Cortex of kidney (tissue), 1 donor: ENCODE measurements at places on chromosomes 1 and 21.

DNA sequence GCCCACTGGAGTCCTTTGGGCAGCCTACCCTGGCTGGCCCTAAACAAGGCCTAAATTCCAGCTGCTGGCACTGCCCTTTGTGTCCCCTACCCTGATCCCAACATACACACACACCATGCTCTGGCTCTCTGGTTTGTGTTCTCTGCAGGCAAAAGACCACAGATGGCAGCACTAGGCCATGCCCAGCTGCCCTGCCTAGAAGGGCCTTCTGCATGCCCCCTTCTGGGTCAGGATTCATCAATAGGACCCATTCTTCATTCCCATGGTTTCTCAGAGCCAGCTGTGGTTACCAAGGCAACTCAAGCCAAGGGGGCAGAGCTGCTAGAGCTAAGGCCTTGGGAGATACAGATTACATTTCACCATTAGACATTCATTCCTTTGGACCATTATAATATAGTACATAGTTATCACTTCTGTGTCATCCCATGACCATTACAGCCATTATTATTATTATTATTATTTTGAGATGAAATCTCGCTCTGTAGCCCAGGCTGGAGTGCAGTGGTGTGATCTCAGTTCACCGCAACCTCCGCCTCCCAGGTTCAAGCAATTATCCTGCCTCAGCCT, 17.5 kb downstream of the ASAP3 start:
- DNase-seq: no peak

DNA sequence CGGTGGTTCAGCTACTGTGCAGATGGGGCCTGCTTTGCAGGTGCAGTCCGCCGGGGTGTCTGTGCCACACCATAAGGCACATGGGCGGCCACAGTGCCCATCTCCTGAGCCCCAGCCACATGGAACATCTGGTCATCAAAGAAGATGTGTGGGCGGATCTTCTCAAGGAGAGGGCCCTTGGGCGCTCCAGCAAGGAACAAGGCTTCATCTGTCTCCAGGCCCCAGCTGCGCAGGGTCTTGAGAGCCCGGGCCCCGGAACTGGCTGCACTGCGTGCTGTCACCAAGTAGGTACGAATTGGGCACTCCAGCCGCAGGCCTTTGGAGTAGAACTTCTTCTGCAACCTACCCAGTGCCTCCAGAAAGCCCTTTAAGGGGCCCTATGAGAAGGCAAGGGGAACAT, 12.8 kb downstream of the NT5C1A start:
- no peak for DNase-seq

GRCh38 chr1:58290685-58291372, 255.7 kb downstream of the OMA1 start:
- DNase-seq: no peak

DNA sequence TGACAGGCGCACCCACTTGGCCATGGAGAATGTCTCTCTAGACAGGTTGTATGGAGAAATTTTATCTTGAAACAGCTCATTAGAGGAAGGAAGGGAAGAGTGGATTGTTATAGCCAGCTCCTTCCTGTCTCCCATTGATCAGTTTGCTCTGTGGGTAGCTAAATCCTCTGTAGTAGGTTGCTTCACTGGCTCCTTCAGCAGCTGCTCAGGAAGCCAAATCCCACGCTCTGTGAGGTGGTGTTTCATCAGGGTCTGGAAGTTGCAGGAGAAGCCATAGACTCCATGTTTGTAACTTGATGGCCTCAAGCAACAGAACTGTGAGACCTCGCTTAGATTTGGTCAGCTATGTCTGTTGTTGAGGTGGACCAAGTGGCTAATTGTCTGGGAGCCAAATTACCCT, 6.8 kb upstream of the NFYC start:
- DNase-seq: no peak

- no peak for DNase-seq
Measured at GRCh38 chr1:164707868-164708331, 148.9 kb downstream of the PBX1 start.

DNA sequence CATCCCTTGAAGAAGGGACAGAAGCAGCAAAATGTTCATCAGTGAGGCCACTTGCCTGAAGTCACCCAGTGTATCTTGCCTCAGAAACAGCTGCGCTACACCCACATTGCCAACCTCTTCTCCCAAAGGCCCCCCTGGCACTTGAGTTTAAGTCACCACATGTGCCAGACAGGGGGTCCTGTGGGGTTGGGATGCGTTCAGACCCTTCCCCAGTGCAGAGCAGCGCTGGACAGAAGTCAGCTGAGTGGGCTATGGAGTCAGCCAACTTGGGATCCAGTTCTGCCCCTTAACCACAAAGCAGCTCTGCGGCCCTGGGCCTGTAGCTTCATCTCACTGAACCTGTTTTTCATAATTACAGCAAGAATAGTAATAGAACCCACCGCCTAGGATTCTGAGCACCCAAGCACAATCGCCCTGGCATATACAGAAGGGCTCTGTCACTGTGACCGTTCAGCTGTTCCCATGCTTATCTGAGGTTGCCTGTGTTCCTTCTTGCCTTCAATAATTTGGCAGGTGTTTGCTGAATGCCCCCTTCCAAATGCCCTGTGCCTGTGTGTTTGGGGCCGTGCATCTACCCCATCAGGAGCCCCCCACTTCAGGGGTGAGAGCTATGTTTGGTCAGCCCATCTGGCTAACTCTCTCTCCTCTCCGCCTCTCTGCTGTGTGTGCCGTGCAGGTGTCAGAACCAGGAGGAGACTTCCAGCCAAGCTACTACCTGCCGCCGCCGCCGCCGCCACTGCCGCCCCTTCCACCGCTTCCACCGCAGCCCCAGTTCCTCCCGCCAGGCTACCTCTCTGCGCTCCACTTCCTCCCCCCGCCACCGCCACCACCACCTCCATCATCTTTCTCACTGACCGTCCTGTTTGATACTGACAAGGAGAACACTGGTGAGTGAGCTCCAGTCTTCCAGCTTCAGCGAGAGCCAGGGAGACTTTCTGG, 5.0 kb downstream of the DMRTB1 start:
- no peak for DNase-seq

- no peak for DNase-seq
Measured at GRCh38 chr1:6899621-6900020, 114.4 kb downstream of the CAMTA1 start.

- DNase-seq: no peak
Measured at GRCh38 chr21:45292399-45293219, 4.9 kb upstream of the POFUT2 start.

DNA sequence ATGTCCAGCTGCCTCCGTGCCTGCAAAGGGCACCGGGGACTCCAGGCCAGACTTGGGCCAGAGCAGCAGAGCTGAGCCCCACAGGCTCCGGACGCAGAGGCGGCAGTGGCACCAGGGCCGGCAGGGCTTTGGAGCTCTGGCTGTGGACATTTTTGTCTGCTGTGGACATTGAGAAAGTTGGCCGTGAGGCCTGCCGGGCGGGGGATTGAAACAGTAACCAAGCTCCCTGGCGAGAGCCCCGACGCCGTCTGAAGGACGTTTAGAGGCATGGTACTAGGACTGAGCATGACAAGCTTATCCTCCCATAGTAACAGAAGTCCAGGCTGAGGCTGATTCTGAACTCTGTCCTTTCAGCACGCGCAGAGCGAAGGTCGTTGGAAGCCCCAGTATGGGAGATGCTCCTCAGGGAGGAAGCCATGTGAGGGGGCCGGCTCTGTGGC, 323.8 kb downstream of the AMY1C start:
- no peak for DNase-seq

GRCh38 chr1:155334962-155335361, 14.3 kb downstream of the RUSC1 start:
- DNase-seq: no peak

DNA sequence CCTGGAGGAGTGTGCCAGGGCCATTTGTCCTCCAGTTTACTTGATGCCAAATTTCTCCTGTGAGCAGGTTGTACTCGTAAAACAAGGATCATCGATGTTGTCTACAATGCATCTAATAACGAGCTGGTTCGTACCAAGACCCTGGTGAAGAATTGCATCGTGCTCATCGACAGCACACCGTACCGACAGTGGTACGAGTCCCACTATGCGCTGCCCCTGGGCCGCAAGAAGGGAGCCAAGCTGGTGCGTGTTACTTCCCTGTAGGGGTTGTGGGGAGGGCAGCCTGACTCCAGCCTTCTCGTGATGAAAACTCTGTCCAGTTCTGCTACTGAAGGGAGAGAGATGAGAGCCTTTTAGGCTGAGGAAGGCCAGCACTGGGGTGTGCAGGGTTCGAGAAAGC, 2.2 kb downstream of the RPS8 start:
- no peak for DNase-seq

DNA sequence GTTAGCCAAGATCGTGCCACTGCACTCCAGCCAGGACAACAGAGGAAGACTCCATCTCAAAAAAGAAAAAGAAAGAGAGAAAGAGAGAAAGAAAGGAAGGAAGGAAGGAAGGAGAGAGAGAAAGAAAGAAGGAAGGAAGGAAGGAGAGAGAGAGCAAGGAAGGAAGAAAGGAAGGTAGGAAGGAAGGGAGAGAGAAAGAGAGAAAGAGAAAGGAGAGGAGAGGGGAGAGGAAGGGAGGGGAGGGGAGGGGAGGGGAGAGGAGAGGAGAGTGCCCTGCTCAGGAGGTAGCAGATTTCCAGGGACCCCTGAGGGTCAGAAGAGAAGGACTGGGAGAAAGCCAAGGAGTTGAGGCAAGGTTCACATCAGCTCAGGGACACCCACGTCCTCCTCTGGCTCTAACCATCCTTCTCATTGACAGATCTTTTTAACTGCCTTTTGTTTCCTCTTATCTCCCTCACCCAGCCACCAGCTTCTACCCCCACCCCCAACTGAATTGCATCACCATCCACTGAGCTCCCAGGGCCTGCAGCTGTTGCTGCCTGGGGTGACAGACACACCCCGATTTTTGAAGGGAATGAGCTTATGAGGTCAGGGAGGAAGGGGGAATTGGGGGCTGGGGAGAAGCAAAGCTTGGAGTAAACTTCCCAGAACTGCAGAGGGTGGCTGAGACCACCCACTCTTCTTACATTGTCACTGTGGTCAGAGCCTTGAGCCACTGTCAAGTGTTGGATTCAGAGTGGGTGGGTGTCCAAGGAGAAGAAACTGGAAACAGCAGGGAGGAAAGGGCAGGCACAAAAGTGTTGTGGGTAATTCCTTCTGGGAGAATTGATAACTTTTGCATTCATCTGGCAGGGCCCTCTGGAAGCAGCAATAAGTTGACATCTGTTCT, 91.6 kb downstream of the GLUL start:
- DNase-seq: no peak

- DNase-seq: no peak
Measured at GRCh38 chr1:159704481-159704880, 9.9 kb downstream of the CRP start.

DNA sequence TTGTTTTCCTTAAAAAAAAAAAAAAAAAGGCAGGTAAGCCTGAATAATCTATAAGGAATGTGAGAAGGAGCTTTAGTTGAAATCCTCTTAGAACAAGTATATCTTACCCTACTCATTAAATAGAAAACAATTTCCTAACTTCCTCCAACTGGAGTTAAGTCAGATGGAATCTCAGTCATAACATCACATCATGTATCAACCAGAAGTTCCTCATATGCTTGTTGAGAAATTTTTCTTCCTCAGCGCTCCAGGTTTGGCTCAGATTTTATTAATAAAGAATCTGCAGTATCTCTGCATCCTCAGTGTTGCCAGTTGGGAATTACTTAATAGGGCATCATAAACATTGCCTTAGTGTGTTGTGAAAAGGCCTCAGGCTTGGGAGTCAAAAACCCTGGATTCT, 37.6 kb downstream of the DUSP10 start:
- DNase-seq: no peak

GRCh38 chr1:32256473-32257226, 5.6 kb downstream of the LCK start:
- no peak for DNase-seq

DNA sequence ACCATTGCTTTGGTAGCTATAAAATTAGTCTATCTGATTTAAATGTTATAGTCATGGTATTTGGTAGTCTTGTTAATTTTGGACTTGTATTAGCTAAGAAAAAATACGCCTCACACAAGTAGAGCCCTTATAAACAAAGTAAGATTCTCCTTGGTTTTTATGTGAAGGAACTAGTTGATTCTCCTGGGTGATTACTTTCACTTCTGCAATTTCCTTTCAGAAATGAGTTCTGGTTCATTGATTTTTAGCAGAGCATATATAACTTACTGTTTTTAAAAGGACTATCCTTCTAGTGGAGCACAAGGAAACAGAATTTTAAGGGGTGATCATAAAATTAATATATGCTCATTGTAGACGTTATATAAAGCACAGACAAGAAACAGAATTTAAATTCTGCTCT, 120.1 kb downstream of the BACH1 start:
- no peak for DNase-seq

DNA sequence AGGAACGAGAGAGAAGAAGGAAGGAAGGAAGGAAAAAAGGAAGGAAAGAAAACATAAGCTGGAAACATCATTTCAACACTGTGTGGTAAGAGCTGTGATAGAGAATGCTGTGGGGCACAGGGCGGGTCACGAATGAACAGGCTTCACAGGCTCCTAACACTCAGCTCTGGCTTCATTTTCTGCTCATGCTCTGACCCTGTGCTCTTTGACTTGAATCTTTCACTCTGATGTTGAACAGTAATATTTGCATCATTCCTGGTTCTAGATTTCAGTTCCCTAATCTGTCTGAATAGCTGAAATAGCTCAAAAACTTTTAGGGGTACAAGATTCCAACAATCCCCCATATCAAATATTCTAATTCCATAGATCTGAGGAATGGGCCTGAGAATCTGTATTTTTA, 207.3 kb downstream of the LHX8 start:
- no peak for DNase-seq

DNA sequence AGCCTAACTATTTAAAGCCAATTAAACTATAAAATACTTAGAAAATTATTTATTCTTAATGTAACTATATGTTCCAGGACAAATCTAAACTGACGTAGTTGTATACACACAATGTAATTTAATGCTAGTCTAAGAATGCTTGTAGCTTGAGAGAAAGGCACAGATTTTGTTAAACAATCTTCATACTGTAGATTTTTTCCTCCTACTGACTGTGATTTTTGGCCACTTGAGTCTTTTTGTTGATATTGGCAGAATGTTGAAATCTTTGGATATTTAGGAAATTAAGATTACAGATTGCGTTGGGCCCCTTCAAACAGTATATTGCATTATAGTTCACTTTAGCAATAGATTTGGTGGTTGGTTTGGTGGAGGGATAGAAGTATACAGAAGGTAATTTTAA, 40.5 kb downstream of the ATF3 start:
- no peak for DNase-seq

DNA sequence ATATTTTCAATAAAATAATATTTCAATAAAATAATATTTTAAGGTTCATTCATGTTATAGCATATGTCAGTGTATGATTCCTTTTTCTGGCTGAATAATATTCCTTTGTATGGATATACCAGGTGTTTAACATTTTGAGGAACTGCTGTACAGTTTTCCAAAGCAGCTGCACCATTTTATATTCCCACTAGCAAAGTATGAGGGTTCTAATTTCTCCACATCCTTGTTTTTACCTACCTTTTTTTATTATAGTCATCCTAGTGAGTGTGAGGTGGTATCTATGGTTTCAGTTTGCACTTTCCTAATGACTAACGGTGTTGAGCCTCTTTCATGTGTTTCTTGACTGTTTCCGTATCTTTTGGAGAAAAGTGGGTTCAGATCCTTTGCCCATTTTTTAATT, 5.2 kb downstream of the DEGS1 start:
- no peak for DNase-seq
